ENCODE measurements at places on chromosomes 1 and 21.

GRCh38 chr1:3742439-3743298, 9.6 kb upstream of the CCDC27 start:
- DNase-seq, result no peak

- peak; percentile 1 for DNase-seq
These were observed 364.8 kb upstream of the SGIP1 start for GRCh38 chr1:66168948-66169671.

DNA sequence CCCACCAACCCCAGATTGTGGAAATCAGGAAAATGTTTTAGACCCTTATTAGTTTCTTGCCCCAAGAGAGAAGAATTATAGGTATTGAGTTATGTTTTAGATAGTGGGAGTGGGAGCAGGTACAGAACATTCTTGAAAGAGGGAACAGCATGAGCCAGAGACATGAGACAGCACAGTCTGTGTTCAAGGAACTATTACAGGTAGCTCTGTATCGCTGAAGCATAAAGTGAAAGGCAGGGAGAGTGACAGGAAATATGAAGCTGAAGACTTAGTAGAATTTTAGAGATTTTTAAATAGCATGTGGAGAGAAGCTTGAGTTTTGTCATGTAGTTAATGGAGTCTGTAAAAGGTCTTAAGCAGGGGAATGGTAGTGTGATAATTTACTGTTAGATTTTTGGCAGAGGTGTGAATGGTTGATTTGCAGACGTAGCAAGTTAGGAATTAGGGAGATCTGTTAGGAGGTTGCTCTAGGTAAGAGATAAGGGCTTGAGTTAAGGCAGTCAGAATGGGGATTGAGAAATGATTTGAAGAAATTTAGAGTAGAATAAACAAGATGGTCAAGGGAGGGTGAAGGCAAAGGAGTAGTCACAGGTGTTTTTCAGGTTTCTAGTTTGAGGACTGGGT, 11.6 kb downstream of the SUCO start:
- no peak for DNase-seq

- DNase-seq, result no peak
These were observed 75.0 kb upstream of the DUSP10 start for GRCh38 chr1:221816899-221817298.

- DNase-seq, result no peak
These were observed at the start of gene HTR1D for GRCh38 chr1:23217421-23218115. HTR1D (minus strand) TSS chr1:23217502; CDS start chr1:23194219, 23,283 bp downstream.

DNA sequence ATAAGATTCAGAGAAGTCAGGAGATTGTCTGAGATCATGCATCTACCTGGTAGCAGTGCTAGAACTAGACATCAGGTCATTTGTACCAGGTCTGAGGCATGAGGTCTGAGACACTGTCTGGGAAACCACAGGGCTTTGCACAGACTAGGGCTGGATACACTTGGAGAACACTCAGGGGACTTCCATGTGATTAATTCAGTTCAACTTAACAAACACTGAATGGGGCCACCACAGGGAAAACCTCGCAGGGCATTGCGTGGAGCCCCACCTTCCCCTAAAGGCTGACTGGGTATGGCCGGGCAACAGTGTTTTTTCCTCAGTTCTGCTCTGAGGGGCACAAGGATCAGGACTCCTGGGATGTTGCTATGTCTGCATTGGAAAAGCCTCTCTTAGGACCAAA, 86.5 kb upstream of the WARS2 start:
- no peak for DNase-seq

DNA sequence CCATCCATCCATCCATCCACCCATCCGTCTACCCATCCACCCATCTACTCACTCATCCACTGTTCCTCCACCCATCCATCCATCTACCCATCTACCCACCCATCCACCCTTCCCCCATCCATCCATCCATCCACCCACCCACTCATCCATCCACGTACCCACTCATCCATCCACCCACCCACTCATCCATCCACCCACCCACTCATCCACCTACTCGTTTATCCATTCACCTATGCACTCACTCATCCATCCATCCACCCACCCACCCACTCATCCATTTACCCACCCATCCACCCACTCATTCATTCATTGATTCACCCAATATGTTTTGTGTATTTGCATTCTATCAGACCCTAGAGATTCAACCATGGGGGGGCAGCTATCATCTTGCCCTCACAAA, 27.2 kb downstream of the TNFRSF8 start:
- no peak for DNase-seq

- DNase-seq, result no peak
These were observed 7.7 kb downstream of the SNX27 start for GRCh38 chr1:151619489-151620093.

DNA sequence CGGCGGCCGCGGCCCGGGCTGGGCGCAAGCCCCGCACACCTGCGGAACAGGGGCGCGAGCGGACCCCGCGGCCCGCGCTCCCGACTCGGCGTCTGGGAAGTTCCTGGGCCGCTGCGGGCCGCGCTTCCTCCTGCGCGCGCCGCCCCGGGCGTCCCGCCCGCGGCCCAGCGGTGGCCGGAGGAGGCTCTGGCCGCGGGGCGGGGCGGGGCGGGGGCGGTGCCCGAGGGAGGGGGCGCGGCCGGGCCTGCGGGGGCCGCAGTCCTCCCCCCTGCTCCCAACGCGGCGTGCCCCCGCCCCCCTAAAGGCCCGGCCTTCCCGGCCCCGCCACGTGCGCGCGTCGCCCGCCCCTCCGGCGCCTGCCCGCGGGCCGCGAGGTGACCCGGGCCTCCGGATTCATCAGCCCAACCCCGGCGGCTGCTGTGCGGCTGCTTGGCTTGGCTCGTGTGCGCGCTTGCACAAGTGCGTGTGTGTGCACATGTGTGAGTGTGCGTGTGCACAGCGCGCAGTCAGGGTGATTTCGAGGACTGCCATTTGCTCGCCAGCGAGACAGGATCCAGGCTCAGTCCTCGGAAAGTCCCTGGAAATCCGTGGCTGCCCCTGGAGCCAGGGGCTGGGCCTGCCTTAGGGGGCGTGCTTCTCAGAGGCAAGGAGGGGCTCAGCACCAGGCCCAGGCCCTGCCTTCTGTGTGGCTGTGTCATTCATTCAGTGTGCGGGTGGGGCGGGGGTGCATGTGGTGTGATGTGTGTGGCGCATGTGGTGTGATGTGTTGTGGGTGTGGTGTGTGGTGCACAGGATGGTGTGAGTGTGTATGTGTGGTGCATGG, at the start of gene C2CD2:
Gene C2CD2, minus strand, starts transcription at position 188 of the 823 bp plus-strand sequence. CDS start 370 bp downstream, outside the sequence.
- DNase-seq, result no peak

DNA sequence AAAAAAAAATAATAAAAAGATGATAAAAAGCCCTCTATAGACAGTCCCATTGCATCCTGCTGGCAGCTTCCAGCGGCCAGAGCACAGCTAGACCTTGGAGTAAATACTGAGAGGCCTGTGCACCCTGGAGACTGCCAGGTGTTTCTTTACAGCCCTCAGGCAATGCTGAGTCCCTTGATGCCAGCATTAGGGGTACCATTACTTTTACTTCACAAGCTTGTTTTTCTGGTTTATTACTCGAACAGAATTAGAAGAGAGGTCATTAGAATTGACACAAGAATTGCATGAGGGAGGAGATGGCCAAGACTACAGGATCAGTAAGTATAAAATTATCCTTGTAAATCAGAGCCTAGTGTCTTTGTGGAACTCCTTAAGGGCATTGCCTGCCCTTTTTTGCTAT, 43.6 kb downstream of the AKNAD1 start:
- DNase-seq, result no peak

DNA sequence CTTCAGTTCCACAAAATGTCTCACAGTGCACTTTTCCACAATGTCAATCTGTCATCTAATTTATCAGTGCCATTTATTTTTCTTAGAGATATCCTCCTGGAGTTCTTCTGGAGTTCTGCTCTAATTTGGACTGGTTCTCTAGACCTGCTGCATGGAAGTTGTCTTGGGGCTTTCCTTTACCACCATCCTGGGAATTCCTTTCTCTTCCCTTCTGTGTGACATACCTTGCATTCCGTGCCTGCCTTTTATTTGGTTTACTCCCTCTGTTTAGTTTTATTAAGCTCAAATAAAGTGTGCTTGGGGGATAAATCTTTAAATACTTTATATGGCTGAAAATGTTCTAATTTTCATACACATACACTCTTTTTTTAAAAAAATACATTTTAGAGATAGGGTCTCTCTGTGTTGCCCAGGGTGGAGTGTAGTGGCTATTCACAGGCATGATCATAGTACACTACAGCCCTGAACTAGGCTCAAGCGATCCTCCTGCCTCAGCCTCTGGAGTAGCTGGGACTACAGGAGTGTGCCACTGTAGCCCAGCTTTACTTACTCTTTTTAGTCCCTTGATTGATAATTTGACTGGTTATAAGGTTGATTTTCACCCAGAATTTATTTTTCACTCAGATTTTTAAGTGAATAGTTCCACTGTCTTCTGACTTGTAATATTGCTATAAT, 14.4 kb downstream of the MTF2 start:
- DNase-seq, result no peak

DNA sequence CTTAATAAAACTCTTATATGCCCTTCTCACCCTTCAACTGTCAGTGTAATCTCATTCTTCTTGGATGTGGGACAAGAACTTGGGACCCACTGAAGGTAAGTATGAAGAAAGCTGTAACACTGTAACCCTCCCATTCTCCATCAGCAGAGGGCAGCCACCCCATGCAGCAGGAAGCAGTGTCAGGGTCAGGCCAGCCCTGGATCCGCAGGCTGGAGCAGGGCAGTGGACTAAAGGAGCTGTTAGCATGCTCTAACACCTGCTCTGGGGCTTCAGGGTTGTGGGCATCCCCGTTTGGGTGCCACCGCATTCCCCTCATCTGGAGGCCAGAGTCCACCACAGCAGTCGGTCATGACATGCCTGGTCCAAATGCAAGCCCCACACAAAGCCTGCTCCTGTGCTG, 156.5 kb downstream of the HIVEP3 start:
- no peak for DNase-seq

DNA sequence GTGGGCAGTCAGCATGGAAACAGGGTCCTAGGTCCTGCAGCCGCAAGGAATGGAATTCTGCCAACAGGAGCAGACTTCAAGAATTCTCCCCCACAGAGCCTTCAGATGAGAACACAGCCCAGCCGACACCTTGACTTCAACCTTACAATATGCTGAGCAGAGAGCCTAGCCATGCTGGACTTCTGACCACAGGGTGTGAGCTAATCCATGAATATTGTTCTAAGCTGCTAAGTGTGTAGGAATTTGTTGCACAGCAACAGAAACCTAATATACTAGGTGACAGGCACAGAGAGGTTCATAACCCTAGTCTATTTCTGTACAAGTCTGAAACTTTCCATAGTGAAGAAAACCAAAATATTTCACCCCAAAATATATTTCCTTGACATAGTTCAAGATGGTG, 32.9 kb upstream of the IFNGR2 start:
- DNase-seq, result no peak

GRCh38 chr1:29801561-29801973, 565.2 kb downstream of the PTPRU start:
- no peak for DNase-seq

- no peak for DNase-seq
These were observed 119.8 kb downstream of the OSBPL9 start for GRCh38 chr1:51736702-51737101.

GRCh38 chr21:25913479-25913878, 178.7 kb downstream of the GABPA start:
- DNase-seq, result no peak

DNA sequence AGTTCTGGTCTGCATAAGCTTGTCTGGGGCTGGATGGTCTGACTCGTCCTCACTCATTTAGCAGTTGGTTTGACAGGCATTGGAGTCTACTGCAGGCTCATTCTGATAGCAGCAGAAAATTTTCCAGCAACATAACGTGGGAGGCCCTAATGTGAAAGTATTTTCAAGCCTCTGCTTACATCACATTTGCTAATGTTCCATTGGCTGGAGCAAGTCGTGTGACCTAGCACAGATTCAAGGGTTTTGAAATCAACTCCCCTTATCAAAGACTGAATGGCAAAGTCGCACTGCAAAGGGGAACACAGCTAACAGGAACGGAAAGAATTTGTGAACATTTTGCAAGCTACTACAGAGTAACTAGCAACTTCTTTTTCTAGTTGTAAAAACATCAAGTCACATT, 2.3 kb upstream of the USH2A start:
- DNase-seq, result no peak

- no peak for DNase-seq
These were observed 272.4 kb downstream of the TPR start for GRCh38 chr1:186102547-186103148.

- DNase-seq, result no peak
These were observed 3.9 kb upstream of the RGS1 start for GRCh38 chr1:192571668-192572067.

DNA sequence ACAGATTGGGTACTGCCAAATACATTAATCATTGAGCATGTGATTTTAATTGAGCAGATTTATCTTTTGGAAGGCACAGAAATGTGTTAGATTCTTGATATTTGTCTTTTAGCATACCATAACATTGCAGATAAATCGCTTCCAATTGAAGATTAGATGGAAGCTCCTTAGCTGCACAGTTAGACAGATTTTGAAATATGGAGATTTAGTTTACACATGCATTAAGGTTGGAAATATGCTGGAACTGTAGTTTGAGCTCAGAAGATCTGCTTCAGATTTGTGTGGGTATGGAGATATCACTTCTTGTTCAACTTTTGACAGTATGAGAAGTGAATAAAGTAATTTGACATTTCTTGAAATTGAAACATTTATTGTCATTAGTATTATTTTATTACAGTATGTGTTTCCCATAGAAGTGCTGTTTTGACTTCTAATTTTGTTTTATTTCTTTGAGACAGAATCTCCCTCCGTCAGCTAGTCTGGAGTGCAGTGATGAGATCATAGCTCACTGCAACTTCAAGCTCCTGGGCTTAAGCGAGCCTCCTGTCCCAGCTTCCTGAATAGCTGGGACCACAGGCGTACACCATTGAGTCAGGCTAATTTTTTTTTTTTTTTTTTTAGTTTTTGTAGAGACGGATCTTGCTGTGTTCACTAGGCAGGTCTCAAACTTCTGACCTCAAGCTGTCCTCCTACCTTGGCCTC, 29.1 kb downstream of the THRAP3 start:
- DNase-seq, result no peak

DNA sequence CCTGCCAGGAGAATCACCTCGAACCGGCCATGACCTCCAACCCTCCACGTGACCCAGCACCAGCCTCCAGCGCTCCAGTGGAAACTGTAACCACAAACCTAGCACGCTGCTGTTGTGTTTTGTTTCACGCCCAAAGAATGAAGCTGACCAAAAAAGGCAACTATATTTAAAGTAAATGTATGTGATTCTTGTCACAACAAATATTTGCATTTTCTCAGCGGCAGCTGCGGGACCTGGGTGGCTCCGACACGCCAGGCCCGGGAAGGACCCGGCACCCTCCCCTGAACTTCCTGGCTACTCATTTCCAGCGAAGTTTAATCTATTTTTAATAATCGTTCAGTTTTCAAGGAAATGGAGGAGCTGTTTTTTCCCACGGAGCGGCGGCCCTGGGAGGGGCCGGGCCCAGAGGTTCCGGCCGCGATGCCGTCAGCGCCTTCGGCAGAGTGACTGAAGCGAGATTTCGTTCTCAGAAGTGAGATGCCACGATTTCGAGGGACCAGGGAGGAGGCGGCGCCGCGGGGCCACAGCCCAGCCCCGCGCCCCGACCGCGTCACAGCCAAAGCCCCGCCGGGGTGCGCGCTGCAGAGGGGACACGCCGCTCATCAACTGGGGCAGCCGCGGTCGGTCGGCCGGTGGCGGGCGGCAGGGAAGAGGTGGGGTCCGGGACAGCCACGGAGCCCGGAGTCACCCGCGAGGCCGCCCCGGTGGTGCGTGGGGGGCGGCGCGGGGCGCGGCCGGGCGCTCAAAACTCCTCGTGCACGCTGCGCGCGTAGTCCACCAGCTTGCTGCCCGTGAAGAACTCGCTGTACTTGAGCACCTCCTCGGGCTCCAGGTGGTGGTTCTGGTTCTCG, 3.0 kb upstream of the TNFRSF4 start:
- DNase-seq, result peak; percentile 75
